ENCODE measurements at places on chromosomes 1 and 21. TPM values are rescaled to one million over a fixed set of nuclear protein-coding genes. Genes with fewer than 3 reads are reported as not detected.

The CFHR1 gene
- 0.15 TPM for total RNA-seq

The S100A5 gene
- 0.80 TPM for total RNA-seq

The OR2T35 gene
- not detected for total RNA-seq

The CR1L gene
- not detected for total RNA-seq

The KPRP gene
- total RNA-seq = not detected

The SPRR3 gene
- not detected for total RNA-seq

The SYT2 gene
- total RNA-seq = 0.68 TPM

The C1orf116 gene
- 6.9 TPM for total RNA-seq

The LRRC38 gene
- not detected for total RNA-seq

The FCGR1A gene
- total RNA-seq = not detected

The CHD5 gene
- 2.2 TPM for total RNA-seq

The KLHDC7A gene
- 1.5 TPM for total RNA-seq

The CELA2B gene
- total RNA-seq = not detected

The PPFIA4 gene
- 0.43 TPM for total RNA-seq

The VWA5B1 gene
- total RNA-seq = not detected

The OR2M3 gene
- not detected for total RNA-seq

The SMAP2 gene
- total RNA-seq = 10.0 TPM

The KCNE2 gene
- not detected for total RNA-seq

The DUSP23 gene
- total RNA-seq = 70.1 TPM

The DCST1 gene
- total RNA-seq = not detected

The TESK2 gene
- total RNA-seq = 0.32 TPM

The CD52 gene
- total RNA-seq = not detected

The WDR64 gene
- total RNA-seq = not detected

The NUAK2 gene
- 28.4 TPM for total RNA-seq

The KRTAP10-11 gene
- total RNA-seq = not detected

The LRRN2 gene
- total RNA-seq = 11.4 TPM

The REN gene
- total RNA-seq = not detected

The C1orf115 gene
- total RNA-seq = 4.6 TPM

The CELA2A gene
- not detected for total RNA-seq

All from A549 treated with Hydrocortisone at 1 μM for 4 hours (cell line).